ENCODE measurements at places on chromosomes 16 and 17. TPM values are rescaled to one million over a fixed set of nuclear protein-coding genes. Genes with fewer than 3 reads are reported as not detected.

DNA sequence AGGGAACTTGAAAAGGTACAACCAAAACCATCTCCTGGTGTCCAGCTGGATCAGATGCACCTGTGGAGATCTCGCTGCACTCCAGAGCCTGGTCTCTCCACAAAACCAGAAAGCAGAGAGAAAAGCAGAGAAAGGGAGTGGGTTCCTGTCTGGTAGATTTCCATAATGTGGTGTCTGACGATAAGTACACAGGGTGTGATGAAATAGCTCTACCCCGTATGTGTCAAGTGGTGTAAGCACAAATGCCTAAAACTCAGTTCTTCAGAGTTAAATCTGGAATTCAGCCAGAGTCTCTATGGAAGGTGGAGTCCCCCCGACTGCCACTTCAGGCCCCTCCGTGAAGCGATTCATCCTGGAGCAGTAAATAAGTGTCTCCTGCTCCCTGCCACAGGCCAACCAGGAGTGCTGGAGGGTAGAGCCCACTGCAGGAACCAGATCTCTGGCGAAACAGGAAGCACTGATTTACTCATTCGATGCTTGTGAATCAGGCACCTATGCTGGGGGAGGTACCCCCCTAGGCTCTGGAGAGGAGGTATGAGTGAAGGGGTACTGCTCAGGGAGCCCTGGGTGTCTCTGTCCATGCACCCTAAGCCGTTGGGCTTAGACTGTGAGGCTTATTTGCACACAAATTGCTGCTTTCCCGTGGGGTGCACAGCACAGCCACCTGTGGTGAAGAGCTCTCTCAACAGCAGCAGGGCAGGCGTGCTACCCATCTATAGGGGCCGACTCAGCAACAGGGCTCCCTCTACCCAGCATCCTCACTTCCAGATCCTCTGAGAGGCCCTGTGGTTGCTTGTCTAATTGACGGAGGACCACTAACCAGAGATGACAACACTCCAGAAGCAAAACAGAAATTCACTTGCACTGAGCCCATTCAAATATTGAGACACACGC lies 97.1 kb upstream of the MYOCD start:
- DNase-seq: no peak

DNA sequence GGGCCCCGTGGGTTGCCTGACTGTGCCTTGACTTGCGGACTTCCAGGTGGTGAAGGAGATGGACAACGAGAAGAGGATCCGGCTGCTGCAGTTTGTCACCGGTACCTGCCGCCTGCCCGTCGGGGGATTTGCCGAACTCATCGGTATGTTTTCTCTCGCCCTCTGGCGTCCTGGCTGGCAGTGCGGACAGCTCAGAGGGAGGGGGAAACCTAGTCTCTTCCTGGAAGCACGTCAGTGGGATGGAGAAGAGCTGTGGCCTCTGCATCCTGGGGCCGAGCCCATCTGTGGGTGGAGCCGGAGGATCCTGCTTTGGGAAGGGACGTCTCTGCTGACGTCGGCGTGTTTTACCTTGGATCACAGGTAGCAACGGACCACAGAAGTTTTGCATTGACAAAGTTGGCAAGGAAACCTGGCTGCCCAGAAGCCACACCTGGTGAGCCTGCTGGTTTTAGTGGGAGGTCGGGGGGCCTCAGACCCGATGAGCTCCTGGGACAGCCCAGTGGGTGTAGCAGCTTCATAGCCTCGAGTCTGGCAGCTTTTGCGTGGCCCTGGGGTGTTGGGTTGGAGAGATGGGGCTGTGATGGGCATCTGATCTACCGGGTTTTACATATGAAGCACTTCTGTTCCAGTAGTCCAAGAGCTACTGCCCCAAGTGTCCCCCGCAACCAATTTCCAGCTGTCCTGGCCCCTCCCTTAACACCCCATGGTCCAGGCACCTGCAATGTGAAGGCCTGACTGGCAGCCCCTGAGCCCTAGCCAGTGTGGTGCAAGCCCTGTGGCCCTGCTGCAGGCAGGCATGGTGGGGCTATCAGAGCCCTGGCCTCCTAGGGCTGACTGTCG lies 11.9 kb upstream of the CLEC18A start:
- peak; percentile 37 for DNase-seq

- DNase-seq: peak; percentile 80
Measured at GRCh38 chr17:3738562-3739295, 15.0 kb downstream of the HASPIN start.

DNA sequence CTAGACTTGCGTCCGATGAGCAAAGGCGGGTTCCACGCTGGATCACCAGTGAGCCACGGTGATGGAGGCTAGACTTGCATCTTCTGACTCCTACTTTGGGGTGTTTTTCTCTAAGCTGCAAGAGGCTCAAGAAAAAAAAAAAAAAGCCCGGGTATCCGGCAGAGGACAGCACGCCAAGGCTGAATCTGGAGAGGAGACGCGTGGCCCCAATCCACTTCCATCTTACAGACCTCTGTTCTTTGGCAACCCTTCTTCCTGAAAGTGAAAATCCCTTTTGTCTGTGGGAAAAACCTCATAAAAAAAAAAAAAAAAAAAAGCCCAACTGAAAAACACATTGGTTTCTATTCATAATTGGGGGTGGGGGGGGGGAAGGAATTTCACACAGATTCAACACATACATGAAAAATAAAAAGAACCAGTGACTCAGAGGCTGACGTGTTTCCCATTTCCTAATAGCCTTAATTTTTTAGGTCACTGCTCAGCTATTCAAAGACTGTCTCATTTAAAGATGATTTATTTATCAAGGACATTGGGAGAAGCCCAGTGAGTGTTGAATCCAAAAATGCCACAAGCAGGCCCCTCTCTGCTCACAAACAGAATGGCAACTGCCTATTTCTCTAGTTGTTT lies 258.3 kb downstream of the FOXL1 start:
- no peak for DNase-seq

DNA sequence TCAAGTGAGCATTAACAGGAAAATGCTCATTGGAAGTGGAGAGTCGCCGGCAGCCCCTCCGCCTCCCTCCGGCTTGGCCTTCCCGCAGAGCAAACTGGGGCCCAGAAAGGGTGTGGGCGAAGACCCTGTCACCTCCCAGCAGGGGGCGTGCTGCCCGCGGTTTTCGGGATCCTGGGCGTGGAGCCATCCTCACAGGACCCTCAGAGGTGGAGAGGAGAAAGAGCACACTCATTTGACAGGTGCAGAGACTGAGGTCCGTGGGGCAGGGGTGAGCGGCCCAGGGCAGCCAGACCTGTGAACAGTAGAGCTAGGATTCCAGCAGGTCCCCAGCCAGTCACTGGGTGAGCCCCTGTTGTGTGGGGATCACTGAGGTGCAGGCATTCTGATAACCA lies 1002.9 kb downstream of the KCNJ18 start:
- DNase-seq: no peak

The DNASE1L2 gene
- 2.0 TPM for total RNA-seq

The PTGES3L gene
- total RNA-seq: not detected

Measured in activated CD8-positive, alpha-beta memory T cell treated with anti-CD3 and anti-CD28 coated beads, Interleukin-2, amount 10 ng/mL, durations not matched to agents 7 days and 5 days (primary cell).